ENCODE measurements at places on chromosomes 16 and 17.

DNA sequence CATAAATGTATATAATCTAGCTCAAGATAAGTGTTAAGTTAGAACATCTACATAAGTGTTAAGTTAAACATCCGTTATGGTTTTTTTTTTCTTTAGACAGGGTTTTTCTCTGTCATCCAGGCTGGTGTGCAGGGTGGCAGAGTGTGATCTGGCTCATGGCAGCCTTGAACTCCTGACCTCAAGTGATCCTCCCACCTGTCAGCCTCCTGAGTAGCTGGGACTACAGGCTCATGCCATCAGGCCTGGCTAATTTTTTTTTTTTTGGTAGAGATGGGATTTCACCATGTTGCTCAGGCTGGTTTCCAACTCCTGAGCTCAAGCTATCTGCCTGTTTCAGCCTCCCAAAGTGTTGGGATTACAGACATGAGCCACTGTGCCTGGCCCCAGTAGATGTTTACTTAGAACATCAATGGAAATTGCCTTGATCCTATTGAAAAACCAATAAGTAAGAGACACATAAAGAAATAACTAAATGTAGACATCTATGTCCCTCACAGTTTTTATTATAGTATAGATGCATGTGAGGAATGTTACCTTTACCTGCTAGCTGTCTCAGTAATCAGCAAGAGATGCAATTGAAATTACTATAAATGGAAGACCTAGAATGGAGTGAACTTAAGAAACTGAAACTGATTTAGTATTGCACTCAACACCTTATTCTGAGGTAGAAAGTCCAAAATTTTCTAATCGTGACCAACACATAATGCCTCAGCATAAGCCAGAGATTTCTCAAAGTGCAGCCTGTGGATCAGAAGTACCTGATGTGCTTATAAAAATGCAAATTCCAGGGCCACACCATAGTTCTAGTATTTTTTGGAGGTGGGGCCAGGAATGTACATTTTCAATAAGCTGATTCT, 5.5 kb upstream of the FAM20A start:
- no peak for DNase-seq

DNA sequence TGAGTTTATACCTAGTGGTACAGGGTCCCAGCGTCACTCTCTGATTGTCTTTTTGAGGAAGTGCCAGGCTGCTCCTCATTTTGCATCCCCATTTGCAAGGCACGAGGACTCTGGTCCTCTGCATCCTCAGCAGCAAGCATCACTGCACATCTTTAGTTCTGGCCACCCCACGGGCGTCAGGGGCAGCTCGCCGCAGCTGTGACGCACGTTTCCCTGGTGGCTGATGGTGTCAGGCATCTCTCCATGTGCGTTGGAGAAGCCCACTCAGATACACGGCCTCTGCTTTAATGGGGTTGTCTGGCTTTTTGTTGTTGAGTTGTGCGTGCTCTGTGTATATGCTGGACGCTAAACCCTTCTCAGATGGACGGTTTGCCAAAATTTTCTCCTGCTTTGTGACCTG, 45.2 kb upstream of the ZNF469 start:
- DNase-seq = no peak

DNA sequence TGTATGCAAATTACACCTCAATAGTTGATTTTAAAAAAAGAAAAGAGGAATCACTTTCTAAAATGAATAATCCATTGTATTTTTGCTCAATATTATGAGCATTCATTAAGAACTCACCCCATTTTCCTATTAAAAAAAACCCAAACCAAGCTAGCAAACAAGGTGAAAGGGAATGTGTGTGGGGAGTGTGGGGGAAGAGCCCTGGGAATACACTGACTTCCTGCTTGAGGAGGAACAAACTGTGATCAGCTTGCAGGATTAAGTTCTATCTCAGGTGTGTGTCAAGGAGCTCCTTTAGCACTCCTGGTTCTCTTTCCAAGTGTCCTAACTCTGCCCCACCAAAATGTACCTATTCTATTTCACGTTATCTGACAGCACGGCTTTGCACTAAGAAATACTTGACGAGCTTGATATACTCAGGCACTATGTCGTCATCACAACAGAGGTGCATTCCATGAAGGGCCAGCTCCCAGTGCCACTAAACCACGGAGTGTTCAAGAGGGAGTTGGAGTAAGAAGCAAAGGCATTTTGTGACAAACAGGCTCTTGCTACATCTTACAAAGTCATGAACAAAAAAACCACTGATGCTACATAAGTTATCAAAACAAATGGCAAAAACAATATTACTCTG, 73.2 kb downstream of the MYH10 start:
- no peak for DNase-seq

DNA sequence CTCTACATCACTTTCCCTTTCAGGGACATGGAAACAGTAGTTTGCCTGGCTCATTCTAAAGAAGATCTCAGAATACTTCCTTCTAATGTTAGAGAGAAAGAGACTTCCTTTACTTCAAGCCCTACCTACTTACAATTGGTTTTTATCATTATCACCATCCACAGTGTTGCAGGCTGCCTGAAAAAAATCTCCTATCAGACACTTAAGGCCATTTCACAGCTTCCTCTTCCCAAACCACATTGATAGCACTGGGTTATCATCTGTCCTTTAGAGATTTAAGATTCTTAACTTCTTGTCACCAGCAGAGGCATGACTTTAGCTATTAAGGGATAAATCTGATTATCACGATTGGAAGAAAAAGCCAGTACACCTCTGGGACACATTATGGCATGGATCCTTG, 178.5 kb upstream of the TBX2 start:
- no peak for DNase-seq

- no peak for DNase-seq
Observed at GRCh38 chr17:51651513-51652298, 391.4 kb downstream of the UTP18 start.

DNA sequence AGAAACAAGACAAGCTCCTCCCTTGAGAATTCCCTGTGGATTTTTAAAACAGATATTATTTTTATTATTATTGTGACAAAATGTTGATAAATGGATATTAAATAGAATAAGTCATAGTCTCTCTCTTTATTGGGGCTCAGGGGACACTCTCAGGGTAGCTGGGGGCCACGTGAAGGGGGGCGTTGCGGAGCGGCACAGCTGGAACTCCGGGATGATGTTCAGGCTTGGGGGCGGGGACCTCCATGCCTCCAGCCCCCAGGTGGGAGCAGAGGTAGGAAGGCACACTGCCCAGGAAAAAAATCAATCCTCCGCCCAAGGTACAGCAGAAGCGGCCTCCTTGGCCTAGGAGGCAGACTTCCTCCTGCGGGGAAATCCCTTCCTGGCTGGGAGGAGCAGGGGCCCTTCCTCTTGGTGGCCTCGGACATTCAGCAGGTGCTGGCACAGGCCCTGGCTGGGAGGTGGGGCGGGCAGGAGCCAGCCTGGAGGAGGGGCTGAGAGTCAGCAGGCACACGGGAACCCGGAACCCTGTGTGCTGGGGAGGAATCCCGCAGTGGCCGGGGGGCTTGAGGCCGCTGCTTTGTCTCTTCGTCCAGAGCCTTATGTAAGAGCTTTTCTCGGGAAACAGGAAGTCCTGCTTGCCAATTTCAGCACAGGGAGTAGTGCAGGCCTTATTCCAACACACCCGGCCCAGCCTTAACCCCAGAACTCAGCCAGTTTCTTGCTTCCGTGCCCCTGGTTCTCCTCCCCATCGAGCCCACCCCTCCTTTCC, 591 bp upstream of the TNFSF13 start:
- peak; percentile 66 for DNase-seq

GRCh38 chr17:46783031-46783593, 35.4 kb downstream of the WNT3 start:
- no peak for DNase-seq

GRCh38 chr17:76670020-76670717, 26.6 kb upstream of the ST6GALNAC1 start:
- no peak for DNase-seq

DNA sequence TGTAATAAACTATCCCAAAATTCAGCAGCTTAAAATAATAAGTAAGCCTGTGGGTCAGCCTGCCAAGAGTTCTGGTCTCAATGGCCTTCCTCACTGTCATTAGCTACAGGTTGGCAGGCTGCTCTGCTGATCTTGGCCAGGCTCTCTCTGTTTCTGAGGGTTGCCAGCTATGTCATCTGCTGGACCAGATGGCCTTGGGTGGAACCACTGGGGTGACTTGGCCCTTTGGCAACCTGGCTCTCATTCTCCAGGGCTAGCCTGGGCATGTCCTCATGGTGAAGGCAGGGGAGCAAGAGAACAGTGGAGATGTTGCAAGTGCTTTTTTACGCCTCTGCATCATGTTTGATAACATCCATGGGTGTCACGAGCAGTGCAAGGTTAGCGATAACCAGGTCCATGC, 13.9 kb downstream of the ITGAM start:
- DNase-seq = no peak

Measured in eye (tissue), 1 donor.